Fibroblast of upper back skin (primary cell): ENCODE measurements at places on chromosomes 2 and 18.

DNA sequence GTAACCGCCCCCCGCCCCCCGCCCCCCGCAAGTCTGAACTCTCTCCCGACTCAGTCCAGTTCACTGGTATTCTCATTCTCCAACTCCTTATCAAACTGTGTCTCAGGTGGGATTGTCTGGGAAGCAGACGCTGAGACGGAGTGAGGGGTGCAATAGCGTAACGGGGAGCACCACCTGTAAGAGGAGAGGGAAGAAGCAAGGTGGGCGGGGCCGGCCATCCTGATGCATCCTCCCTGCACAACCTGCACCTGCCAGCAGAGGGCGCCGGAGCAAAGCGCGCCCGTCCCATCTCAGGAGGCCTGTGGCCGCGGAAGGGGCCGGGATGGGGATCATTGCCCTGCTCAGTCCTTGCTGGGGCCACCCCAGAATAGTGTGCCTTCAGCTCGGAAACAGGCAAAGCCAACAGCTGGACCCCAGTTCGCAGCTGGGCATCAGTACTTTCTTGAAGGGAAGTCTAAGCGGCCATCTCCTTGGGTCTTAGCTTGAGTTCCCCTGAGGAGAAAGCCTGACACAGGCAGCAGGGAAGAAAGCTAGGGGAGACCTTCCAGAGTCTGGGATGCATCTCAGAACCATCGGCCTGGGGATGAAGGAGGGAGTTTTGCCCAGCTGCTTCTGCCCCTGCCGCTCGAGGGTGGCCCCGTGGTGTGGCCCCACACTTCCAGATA is 208.0 kb downstream of the TFCP2L1 start:
- DNase-seq = peak; percentile 41

DNA sequence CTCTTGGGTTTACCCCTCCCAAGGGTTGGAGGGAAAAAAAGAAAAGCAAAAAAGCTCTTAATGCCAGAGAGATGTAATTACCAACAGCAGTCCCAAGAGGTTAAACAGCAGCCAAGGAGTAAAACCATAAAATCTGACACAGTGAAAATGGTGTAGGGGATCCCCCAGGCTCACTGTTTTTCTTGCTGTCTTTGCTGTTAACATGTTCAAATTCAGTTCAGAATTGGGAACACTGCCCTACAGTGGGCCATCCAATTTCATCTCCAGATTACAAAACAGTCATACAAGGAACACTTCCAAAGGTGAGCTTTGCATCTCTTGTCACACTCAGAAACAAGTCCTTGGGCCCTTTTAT is 54.5 kb downstream of the PLEKHM3 start:
- DNase-seq = no peak

GRCh38 chr2:74690571-74690970 is 36.5 kb downstream of the SEMA4F start:
- DNase-seq = peak; percentile 64

- no peak for DNase-seq
These were observed 205.9 kb downstream of the ACKR3 start for GRCh38 chr2:236775511-236775910.

DNA sequence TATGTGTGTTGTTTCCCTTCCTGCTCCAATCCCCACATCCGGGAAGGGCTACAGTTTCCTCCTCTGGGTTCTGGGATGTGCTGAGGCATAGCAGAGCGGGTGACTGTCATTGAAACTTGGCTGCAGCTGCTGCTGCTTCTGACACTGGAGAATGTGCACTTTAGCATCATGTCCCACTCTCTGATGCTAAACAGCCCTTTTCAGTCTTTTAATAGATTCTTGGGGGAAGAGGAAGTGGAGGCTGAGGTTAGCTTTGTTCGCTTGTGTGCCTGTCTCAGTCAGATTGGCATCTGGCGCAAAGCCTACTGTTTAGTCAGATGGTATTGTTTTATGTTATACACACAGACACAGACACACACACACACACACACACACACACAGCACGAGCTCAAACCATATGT is 136.5 kb upstream of the RND3 start:
- peak; percentile 65 for DNase-seq

GRCh38 chr2:37982147-37982582 is 57.1 kb downstream of the RMDN2 start:
- DNase-seq = peak; percentile 78

GRCh38 chr2:107775791-107776190 is 50.9 kb upstream of the RGPD4 start:
- no peak for DNase-seq

DNA sequence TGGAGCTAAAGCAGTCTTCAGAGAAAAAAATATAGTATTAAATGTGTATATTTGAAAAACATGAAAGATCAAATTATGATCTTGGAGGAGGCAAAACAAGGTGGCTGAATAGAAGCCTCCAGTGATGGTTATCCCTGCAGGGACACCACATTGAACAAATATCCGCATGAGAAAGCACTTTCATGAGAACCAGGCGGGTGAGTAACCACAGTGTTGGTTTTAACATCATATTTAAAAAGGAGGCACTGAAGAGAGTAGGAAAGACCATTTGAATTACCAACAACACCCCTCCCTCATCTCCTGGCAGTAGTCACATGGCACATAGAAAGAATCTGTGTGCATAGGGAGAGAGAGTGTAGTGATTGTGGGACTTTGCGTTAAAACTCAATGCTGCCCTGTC is 759.6 kb upstream of the NRXN1 start:
- no peak for DNase-seq

DNA sequence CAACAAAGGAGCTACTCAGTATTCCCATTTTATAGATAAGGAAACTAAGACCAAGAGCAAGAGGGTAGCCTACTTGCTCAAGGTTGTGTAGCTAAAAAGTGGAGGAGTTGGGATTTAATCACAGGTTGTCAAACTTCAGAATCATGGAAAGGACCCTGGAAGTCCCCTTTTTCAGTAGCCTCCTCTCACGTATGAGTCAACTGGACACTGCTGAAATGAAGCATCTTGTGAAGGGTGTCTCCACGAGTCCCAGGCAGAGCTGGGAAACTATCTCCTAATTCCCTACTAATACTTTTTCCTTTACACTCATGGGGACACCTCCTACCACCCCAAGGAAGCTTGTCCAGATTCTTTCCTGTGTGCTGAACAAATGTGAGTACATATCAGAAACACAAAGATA is 155.8 kb downstream of the RHBDD1 start:
- no peak for DNase-seq

- DNase-seq = peak; percentile 53
These were observed 243.3 kb upstream of the KCNJ3 start for GRCh38 chr2:154455166-154455565.

DNA sequence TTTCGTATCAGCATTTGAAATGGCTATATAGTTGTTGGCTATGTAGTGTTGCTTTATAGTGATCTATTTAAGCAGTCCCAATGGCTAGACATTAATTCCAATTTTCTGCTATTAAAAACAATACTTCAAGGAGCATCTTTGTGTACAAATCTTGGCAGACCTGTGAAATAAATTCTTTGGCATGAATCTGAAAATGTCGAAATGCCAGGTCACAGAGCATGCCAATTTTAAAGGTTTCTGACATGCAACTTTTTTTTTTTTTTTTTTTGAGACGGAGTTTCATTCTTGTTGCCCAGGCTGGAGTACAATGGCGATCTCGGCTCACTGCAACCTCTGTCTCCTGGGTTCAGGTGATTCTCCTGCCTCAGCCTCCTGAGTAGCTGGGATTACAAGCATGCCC is 26.8 kb upstream of the CABLES1 start:
- DNase-seq = peak; percentile 27

DNA sequence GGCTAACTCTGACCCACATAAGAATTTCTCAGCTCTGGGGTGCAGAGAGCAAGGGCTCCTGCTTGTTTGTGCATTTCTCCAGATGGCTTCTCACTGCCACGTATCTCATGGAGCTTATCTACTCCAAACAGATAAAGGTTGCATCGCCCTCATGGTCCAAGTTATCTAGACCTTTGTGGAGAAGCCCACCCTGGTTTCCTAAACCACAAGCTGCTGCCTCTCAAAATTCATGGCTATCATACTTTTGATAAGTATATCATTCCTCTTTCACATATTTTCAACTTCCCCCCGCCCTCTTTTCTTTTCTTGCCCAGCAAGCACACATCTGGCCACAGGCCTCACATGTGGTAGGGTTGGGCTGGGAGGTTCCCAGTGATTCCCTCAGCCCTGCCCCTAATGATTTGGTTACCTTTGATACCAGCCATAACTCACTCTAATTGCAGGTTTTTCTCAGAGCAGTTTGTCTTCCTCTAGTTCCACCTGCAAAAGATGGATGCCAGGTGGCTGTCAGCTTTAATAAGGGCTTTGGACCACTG is 146.0 kb downstream of the RHBDD1 start:
- no peak for DNase-seq

DNA sequence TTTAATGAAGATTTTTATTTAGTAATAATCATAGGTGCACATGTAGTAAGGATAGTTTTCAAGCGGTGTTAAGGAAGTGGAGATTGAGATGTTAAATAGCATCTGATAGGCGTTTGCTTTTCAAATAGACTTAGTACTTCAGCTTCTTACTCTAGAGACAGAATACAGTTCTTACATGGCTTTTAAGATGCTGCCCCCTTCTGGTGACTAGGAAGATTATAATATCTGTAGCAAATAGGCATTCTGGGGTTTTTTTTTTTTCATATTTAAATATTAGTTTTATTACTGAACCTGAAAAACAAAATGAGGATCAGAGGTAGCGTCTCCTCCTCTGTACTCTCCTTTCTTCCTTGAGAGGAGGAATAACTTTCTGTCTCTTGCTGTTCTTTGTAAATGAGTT is 100.2 kb downstream of the AGAP1 start:
- peak; percentile 78 for DNase-seq

- peak; percentile 50 for DNase-seq
These were observed 61.4 kb downstream of the SOS1 start for GRCh38 chr2:39059366-39059952.

- peak; percentile 60 for DNase-seq
These were observed 15.0 kb downstream of the CDH2 start for GRCh38 chr18:28161608-28162599.
